Breast epithelium (tissue), 4 donors: ENCODE measurements at places on chromosomes 16 and 17.

DNA sequence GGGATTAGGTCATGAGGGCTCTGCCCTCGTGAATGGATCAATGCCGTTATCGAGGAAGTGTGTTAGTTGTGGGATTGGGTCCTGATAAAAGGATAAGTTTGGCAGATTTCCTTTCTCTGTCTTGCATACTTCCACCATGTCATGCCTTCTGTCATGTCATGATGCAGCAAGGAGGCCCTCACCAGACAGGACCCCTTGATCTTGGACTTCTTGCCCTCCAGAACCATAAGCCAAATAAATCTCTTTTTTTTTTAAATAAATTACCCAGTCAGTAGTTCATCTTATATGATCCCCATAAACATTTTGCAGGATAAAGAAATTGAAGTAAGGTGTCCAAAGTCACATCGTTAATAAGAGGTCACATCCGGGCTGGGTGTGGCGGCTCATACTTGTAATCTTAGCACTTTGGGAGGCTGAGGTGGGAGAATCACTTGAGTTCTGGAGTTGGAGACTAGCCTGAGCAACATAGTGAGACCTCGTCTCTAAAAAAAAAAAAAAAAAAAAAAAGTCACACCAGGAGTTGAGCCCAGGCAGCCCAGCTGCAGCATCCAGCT is 25.2 kb downstream of the HEXIM2 start:
- H3K4me1 ChIP-seq, result no peaks in the 10 kb centered on the region
- no peak overlapping the region for H3K27ac ChIP-seq
- no peak overlapping the region for H3K4me3 ChIP-seq
- DNase-seq, result no peak

DNA sequence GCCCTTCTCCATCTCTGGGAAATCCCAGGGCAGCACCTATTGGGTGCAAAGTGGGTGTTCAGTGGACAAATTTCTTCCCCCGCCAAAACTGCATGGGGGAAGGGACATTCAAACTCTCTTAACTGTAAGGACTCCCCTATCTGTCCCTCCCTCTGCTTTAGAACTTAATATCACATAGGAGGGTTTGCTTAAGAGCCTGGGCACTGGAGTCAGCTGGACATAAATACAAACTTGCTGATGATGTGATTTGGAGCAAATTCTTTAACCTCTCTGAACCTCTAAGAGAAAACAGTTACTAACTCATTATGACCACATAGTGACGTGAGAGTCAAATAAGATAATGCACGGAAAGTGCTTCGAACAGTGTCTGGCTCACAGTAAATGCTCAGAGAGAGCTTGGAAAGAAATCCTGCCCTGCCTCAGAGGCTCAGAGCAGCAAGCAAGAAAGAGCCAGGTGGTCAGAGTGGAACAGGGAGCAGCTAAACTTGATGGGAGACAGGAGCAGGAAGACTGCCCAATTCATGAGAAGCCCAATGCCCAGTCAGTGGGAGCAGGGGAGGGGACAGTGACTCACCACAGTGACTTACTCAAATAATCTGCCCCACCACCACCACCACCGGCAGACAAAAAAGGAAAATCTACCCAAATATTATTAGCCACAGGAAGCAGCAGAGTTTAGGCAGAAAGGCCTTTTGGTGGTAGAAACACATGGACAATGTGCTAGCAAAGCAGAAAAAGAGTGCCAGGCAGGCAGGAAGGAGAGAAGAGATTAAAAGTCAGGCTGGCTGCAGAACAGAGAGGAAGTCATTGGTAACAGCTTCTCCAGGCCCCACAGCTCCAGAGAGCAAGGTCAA is 23.9 kb upstream of the CCL1 start:
- DNase-seq, result no peak
- H3K36me3 ChIP-seq, result no peaks in the 10 kb centered on the region
- H3K27ac ChIP-seq, result no peak overlapping the region
- no peaks in the 10 kb centered on the region for H3K4me1 ChIP-seq
- H3K4me3 ChIP-seq, result no peak overlapping the region
- H3K27me3 ChIP-seq, result no peaks in the 10 kb centered on the region

GRCh38 chr16:2428784-2429033 is 538 bp upstream of the CCNF start:
- H3K4me3 ChIP-seq, result peak overlapping the region; percentile 87
- no peaks in the 10 kb centered on the region for H3K36me3 ChIP-seq
- peaks cover 5% of the 10 kb centered on the region for H3K4me1 ChIP-seq
- H3K27me3 ChIP-seq, result no peaks in the 10 kb centered on the region
- H3K27ac ChIP-seq, result peak overlapping the region; percentile 77

DNA sequence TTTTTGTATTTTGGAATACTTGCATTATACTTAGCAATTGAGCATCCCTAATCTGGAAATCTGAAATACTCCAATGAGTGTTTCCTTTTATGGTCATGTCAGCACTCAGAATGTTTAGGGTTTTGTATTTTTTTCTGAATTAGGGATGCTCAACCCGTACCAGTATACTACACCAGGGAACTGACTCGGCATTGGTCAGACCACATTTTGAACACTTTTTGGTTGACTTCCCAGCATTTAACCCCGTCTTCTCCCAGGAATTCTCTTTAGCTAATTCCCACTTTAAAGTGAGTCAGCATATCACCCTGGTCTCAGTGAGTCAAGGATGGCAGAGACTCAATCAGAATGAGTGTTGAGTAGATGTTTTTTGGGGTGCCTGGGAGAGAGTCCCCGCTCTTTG is 177.9 kb downstream of the SPECC1 start:
- no peak for DNase-seq
- no peaks in the 10 kb centered on the region for H3K27me3 ChIP-seq
- no peak overlapping the region for H3K4me3 ChIP-seq
- H3K4me1 ChIP-seq, result no peaks in the 10 kb centered on the region

DNA sequence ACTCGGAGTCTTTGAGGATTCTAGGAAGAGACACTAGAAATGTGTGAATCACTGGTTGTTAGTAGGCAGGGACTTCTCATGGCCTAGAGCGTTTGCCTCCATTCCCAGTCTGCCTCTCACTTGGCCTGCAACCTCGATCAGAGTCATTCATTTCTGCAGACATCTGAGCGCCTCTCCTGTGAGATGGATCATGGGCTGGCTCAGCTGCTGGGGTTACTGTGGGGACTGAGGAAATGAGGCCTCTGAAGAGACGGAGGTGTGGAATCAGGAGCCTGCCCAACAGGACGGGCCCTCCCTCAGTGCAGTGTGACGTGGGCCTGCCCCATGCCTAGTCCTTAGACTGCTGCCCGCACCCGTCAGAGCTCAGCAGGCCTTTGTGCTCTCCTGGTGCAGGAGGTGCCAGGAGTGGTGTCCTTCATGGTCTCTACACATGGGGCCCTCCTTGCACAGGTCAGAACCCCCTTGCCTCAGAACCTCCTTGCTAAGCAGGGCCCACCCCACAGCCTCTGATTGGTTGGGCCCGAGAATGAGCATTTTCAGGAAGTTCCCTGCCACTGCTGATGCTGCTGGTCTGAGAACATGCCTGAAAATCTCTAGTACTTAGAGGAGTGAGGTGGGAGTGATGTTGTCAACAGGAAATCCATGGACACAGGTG is 99.4 kb downstream of the NPIPB11 start:
- no peaks in the 10 kb centered on the region for H3K27me3 ChIP-seq
- H3K4me1 ChIP-seq, result no peaks in the 10 kb centered on the region
- no peak for DNase-seq
- no peak overlapping the region for H3K4me3 ChIP-seq

DNA sequence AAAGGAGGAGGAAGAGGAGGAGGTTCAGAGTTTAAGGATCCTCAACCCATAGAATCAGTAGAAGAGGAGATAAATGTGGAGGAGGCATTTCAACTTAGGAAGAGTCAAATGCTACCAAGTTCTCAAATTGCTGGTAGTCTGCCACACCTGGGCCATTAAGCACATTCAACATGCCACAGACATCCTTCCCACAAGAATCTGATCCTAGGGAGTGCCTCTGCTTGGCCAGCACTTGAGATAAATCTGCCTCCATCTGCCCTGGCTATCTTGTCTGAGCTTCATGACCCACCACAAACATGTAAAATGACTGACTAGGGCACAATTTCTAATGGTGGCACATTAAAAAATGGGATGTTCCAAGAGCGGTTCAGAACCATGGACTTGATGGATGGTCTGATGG is 37.3 kb upstream of the AXIN2 start:
- DNase-seq, result no peak
- H3K4me1 ChIP-seq, result no peaks in the 10 kb centered on the region
- H3K27ac ChIP-seq, result no peak overlapping the region
- no peak overlapping the region for H3K4me3 ChIP-seq
- H3K36me3 ChIP-seq, result no peaks in the 10 kb centered on the region

DNA sequence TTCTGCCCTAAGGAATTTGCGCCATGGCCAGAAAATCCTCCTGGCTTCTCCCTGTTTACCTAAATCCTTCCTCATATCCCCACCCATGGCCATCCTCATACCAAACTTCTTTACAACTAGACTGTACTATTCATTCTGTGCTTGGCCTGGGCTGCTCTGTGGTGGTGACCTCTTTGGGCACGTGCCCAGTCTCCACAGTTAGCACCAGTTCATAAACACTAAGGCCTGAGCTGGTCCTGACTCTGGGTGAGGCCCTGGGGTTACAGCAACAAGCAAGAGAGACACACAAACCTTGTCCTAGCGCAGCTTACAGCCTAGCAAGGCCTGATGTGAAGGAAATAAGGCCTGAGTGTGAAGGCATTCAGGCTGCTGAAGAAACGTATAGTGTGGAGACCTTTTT is 3.1 kb upstream of the ATXN7L3 start:
- no peak overlapping the region for H3K4me3 ChIP-seq
- no peaks in the 10 kb centered on the region for H3K36me3 ChIP-seq
- H3K27me3 ChIP-seq, result no peaks in the 10 kb centered on the region
- H3K4me1 ChIP-seq, result no peaks in the 10 kb centered on the region
- no peak for DNase-seq
- H3K27ac ChIP-seq, result no peak overlapping the region
